Tongue (tissue), 3 donors: ENCODE measurements at places on chromosomes 11 and 22. TPM values are rescaled to one million over a fixed set of nuclear protein-coding genes. Genes with fewer than 3 reads are reported as not detected.

OR8D4 gene
- 0.21 TPM for total RNA-seq

BTBD18 gene
- not detected for total RNA-seq

ART1 gene
- total RNA-seq = 4.2 TPM

CHRNA10 gene
- not detected for total RNA-seq

MYH9 gene
- total RNA-seq = 242 TPM

CEP164 gene
- 25.8 TPM for total RNA-seq

MS4A6E gene
- total RNA-seq = not detected

GSTP1 gene
- 431 TPM for total RNA-seq

CD3G gene
- total RNA-seq = 1.1 TPM

PRRG4 gene
- 5.8 TPM for total RNA-seq

RAPSN gene
- total RNA-seq = 55.2 TPM

KRTAP5-8 gene
- total RNA-seq = not detected

MYEOV gene
- total RNA-seq = 1.3 TPM

NXPE1 gene
- not detected for total RNA-seq

RTN4R gene
- total RNA-seq = 7.1 TPM

SLC6A5 gene
- total RNA-seq = not detected

CYB5R2 gene
- 4.9 TPM for total RNA-seq

PATE2 gene
- total RNA-seq = not detected

OR9Q2 gene
- total RNA-seq = not detected

RTN4RL2 gene
- 0.21 TPM for total RNA-seq

BATF2 gene
- total RNA-seq = 0.21 TPM

ADAMTS15 gene
- 35.1 TPM for total RNA-seq

NNMT gene
- 21.6 TPM for total RNA-seq

ALDH3B1 gene
- total RNA-seq = 3.8 TPM

WNT7B gene
- total RNA-seq = 6.2 TPM

KCNK4 gene
- not detected for total RNA-seq
